NCI-H2227 treated with DMSO at 0.1 percent for 48 hours (cell line): ENCODE measurements at places on chromosomes 6 and 20.
A peak's percentile ranks its signal among the peaks of the same experiment; 100 is the strongest.

DNA sequence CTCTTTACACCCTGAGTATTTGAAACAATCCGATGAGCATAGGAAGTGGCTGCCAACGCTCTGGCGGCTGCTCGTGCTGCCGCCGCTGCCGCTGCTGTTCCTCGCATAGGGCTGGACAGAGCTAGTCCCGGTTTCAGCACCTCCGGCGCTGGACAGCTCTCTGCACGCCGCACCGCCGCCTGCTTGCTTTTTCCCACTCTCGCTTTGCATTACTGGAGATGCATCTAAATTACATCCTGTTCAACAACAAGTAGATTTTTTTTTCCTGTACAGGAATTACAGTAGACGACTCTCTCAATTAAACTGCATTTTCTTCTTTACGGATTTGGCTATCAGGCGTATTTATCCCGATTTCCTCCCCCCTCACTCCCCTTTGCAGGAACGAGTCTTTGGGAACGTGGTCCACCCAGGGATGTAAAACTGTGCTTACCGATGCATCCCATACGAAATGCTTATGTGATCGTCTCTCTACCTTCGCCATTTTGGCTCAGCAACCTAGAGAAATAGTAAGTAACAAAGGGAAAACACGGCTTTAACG lies 563.8 kb downstream of the LMBRD1 start:
- DNase-seq = peak; percentile 81

GRCh38 chr6:73734832-73735453 lies 38.9 kb downstream of the CD109 start:
- DNase-seq = no peak

DNA sequence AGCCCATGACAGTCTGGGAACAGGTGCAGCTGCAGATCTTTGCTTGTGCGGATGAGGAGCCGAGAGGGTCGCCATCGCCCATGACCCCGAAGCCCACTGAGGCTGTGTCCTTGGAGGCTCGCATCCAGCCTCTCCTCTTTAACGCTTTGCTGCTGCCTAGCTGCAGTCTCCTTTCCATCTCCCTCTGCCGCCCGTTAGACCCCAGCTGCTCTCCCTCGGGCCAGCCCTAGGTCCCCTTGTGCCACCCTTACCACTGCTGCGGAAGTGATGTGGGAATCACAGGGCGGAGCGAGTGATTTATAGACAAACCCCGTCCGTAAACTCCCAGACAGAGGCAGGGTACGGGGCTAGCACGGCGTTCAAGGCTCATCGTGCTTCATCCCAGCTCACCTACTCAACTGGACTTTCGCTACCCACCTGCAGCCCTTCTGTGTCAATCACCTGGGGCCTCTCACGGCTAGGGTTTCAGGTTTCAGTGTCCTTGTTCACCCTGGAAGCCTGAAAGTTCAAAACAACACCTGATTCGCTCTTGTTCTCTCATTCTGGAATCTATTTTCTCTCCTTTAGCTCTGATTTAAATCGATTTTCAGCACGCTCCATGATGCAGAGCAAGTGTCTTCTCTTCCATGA lies 76.1 kb downstream of the PAX1 start:
- DNase-seq = no peak

- no peak for DNase-seq
Observed at GRCh38 chr6:131740161-131740560, 29.3 kb upstream of the CTAGE9 start.

DNA sequence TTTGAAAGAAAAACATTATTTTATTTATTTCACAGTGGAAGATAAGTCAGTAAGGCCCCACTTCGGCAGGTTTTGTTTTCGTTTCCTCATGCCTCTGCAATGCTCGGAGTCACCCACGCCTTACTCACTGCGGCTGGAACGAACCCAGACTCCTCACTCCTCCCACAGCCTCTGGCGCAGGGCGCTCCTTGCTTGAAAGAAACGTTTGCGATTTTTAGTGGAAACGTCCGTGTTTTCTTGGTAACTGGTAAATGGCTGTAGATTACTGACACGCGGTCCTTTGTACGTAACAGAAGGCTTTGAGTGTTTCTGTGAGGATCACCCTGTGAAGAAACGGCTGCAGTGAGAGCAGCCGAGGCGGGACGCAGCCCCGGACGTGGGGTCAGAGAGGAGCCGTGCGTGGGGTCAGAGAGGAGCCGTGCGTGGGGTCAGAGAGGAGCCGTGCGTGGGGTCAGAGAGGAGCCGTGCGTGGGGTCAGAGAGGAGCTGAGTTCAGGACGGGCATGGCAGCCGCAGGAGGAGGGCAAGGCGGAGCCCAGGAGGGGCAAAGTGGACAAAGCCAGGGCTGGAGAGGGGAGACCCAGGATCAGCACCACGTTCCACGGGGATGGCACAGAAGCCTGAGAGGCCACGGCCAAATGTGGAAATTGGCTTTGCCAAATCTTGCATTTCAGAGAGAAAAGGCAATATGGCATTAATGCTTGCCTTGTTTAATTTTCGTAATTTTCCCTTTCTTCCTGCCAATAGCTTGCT lies 198.6 kb upstream of the THBS2 start:
- DNase-seq = peak; percentile 5

- DNase-seq = no peak
Observed at GRCh38 chr6:2744778-2745177, 5.9 kb downstream of the MYLK4 start.

DNA sequence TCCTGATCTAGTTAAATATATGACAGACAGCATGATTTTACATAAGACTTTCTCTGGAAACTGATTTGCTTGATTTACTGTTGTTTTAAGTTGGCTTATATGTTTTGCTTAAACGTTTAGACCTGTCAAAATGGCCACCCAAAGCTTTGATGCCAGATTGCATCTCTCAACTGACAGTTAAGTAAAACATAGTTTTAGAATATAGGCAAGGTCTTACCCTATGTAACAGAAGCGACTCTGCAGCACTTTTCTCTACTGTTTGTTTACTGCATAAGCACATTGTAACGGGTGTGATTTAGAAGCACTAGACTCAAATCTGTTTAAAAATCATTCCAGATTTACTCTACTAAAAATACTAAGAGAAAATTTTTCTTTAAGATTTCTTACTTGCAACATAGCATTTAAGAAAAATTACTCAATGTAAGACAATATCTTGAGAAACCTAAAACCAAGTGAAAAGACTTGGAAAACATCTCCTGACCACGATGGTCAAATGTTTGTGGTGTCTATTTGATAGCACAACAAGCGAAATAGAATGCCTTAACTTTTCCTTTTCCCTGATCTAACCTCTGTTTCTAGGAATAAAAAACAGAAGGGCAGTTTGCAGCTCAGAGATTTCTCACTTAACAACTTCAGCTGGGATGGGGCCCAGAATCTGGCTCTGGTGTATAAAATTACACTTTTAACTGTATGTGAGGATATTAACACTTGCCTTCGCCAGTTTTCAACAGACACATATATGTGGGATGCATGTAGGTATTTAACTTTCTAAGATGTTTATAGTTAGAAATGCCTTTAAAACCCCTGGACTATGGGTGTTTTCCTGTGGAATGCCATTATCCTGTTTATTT lies 47.4 kb downstream of the AIG1 start:
- DNase-seq = no peak

GRCh38 chr6:100210137-100211117 lies 216.4 kb upstream of the MCHR2 start:
- DNase-seq = no peak

DNA sequence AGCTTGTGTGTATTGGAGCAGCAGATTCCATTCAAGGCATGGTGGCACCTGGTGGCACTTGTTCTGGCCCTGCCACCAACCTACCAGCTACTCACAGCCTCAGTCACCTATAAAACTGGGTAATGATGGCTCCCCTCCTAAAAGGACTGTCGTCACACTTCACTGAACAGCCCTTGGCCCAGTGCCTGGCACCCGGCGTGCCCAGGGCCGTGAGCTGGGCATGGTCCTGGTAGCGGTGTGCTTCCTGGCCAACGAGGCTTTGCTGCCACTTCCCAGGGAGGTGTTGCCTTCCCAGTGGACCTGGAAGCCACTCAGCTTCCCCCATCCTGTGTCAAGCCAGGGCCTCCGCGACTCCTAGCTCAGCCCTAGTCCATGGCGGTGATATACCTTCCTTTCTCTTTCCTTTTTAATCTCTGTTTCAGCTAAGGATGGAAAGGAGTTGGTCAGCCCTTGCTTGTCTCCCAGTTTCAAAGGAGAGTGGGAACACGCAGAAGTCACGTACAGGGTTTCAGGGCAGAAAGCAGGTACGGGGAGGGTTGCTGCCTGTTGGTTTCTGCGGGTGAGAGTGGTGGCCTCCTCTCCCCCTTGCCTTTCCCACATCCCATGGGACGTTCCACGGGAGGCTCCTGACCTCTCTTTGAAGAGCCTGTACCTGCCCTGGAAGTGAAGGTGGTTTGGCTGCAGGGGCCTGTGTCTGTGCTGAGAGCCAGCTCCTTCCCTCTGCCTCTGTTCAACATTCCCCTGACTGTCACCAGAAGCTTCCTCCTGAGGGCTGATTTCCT lies 25.5 kb downstream of the ENTPD6 start:
- no peak for DNase-seq

- DNase-seq = no peak
Observed at GRCh38 chr6:121826156-121826810, 390.8 kb downstream of the GJA1 start.

DNA sequence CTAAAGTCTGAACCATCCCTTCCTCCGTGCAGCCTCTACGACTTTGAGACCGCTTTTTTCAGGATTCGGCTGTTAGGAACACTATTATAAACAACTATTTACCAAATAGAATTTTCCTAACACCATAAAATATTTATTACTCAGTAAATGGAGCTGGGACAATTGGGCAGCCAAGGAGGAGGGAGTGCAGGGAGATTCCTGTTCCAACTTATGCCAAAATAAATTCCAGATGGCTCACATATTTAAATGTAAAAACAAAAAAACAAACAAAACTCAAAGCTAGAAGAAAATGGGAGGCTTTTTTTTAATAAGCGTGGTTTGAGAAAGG lies 48.1 kb downstream of the TCP11 start:
- DNase-seq = no peak

- DNase-seq = no peak
Observed at GRCh38 chr20:2797136-2797983, 3.1 kb downstream of the CPXM1 start.

DNA sequence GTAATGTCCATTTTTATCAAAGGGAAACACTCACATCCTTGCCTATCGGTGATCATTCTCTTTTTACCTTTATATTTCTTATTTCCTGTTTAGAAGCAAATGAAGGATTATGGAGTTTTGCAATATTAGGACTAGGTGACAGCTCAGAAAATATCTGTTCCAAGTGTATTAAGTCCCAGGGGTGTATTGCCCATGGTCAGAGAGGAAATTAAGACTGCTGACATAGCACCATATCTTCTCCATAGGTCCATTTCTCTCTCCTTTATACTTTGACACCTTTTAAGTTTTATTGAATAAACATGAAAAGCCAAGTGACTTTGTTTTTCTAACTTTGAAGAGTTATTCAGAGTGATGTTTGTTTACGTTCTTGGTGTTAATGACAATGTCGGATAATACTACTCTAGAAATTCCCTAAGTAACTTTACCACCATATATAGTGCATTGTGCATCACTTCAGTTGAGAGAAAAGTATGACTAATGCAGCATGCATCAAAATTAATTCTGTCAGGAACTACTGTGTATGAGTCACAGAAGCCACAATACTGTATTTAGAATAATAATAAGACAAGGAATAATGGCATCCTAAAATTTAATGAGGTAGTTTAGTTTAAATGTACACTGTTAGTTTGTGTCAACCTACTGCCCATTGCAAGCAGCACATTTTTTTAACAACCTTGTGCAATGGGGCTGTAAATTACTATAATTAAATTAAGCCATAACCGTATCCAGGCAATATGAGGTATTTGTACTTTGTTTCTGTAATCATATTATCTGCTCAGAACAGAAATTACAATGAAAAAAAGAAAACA lies 474.4 kb upstream of the RNF217 start:
- no peak for DNase-seq

GRCh38 chr20:61731363-61732181 lies 334.1 kb downstream of the TAF4 start:
- DNase-seq = no peak

DNA sequence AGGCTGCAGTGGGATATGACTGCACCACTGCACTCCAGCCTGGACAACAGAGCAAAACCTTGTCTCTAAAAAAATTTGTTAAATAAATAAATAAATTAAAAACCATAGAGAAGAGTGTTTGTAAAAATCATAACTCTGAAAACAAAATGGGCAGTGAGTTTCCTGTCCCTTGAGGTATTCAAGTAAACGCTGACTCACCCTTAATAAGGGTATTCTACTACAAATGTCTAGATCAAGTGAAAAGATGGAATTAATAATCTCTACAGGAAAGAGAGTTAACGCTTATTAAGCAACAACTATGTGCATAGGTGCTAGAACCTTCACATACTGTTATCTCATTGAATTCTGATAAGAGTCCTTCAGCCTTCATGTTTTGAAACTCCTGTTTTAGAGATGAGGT lies 19.9 kb upstream of the MBOAT1 start:
- DNase-seq = no peak

DNA sequence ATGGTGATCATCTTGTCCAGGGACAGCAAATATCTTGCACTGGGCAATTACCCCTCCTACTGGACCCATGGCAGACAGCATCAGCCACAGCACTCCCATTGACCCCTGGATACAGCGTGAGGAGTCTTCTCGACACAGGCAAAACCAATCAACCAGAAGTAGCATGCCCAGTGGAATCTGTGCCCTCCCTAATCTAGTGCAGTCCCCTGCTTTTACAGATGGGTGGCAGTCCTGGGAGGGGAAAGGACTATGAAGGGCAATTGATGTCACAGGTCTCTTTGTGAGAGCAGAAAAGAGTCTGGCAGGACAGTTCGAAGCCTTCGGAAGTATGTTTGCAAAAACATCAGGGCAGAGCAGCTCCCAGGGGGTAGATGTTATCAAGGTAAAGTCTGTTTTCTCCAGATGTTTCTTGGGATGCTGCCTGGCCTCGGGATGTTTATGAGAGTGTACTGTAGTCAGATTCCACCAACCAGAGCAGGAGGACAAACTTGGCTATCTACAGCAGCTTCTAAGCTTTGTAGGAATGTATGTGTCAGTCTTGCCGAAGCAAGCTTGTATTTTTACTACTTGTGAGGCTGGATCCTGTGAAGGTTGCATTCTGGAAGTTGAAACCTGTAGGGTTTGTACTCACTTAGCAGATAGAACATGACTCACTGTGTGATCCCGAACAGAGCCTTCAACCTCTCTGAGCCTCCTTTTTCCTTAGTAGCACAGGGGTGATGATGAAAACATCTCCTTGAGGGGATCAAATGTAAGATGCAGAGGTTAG lies 63.0 kb upstream of the MYL9 start:
- DNase-seq = no peak

DNA sequence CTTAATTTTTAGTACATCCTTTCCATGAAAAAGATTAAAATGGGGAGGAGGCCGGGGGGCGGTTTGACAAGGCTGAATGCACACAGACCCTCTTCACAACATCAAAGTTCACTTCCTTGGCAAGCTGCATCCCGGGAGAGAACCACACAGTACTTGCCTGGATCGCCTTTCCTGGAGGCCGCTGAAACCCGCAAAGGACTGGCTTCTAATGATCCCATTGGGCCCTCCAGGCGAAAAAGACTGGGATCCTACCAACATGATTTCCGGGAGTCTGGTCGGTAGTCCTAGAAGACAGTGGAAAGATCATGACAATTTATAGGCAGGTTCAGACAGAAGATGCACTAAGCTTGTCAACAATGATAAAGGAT lies 60.2 kb downstream of the RIPOR2 start:
- DNase-seq = no peak

GRCh38 chr6:31558631-31559500 lies 11.5 kb downstream of the NFKBIL1 start:
- no peak for DNase-seq

- DNase-seq = no peak
Observed at GRCh38 chr20:47956268-47956995, 171.2 kb upstream of the SULF2 start.

- no peak for DNase-seq
Observed at GRCh38 chr20:51497542-51498467, 44.7 kb downstream of the NFATC2 start.
